ENCODE measurements at places on chromosomes 1 and 21.

GRCh38 chr1:244087611-244088010, 36.5 kb downstream of the ZBTB18 start:
- no peaks in the 10 kb centered on the region for H3K27me3 ChIP-seq
- peaks cover 21% of the 10 kb centered on the region for H3K4me1 ChIP-seq
- H3K36me3 ChIP-seq = no peaks in the 10 kb centered on the region
- H3K27ac ChIP-seq = no peak overlapping the region

GRCh38 chr21:20647607-20648006, 350.6 kb upstream of the NCAM2 start:
- H3K36me3 ChIP-seq = no peaks in the 10 kb centered on the region
- no peak overlapping the region for H3K4me3 ChIP-seq
- no peak for DNase-seq
- H3K27me3 ChIP-seq = no peaks in the 10 kb centered on the region
- no peak overlapping the region for H3K27ac ChIP-seq

DNA sequence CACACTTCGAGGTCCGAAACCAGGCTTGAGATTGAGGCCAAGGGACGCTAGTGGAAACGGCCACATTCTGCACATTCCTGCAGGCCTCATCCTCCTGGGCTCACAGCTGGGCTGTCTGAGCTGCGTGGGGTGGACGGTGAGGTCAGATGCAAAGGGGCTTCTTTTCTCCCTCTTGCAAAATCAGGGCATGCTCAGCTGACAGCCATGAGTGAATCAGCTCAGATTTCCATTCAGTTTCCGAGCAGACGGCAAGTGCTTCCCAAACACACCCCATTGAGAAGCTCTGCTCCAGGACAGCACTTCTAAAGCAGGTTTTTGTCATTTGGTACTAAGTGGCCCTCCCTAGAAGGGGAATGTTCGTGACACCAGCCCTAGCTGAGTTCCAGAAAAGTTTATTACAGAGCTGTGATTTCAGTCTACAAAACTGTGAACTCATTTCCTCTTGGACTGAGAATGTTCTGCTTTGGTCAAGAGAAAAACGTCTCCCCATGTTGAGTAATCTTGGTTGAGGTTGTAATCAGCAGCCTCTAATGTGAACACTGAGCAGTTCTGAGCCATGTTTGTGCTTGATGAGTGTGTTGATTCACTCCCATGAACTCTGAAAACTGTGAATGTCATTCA, 10.0 kb downstream of the PDPN start:
- H3K27ac ChIP-seq = no peak overlapping the region
- no peak overlapping the region for H3K4me3 ChIP-seq
- H3K27me3 ChIP-seq = no peaks in the 10 kb centered on the region
- H3K36me3 ChIP-seq = no peaks in the 10 kb centered on the region
- DNase-seq = no peak

- H3K4me3 ChIP-seq = peak overlapping the region; percentile 82
- no peaks in the 10 kb centered on the region for H3K27me3 ChIP-seq
- H3K4me1 ChIP-seq = peaks cover 8% of the 10 kb centered on the region
- no peaks in the 10 kb centered on the region for H3K36me3 ChIP-seq
- DNase-seq = peak; percentile 46
These were observed 925 bp downstream of the PDE9A start for GRCh38 chr21:42654179-42654912.

DNA sequence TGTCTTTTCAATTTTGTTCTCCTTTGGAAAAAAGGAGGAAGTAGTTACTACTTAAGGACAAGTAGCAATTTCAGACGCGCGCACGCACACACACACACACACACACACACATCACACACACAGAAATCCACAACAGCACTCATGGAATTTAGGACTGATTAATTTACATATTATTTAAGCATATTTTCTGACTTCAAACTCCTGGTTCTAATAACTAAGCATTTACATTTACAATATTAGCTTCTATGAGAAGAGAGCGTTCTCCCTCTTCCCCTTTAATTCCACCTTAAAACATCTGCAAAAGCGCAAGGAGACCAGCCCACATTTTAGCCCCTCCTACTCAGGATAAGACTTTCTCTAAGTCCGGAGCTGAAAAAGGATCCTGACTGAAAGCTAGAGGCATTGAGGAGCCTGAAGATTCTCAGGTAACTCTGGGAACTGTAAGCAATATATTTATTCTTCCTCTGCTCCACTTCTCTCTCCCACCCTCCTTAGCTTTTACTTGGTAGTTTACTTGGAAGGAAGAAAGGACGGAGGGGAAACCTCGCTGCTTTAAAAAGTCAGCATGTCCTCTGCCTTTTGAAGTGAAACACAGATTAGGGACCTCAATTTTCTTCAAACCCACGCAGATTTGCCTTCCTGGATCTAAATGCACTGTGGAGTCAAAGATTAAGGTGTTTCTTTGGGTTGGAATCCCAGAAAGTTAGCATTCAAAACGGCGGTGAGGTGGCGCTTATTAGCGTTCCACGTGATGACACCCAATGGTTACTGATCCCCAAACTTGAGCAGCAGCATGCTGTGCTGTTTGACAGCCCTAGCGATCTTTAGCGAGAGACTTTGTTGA, at the start of gene PLA2G4A:
TSS of gene PLA2G4A (plus strand) at position 339 of the 844 bp plus-strand sequence. CDS start 25,406 bp downstream, outside the sequence.
- no peaks in the 10 kb centered on the region for H3K36me3 ChIP-seq
- no peak within 1 kb of the TSS for H3K27ac ChIP-seq
- no peaks in the 10 kb centered on the region for H3K4me1 ChIP-seq
- DNase-seq = peak; percentile 40
- peak within 1 kb of the TSS; percentile 46 for H3K4me3 ChIP-seq

DNA sequence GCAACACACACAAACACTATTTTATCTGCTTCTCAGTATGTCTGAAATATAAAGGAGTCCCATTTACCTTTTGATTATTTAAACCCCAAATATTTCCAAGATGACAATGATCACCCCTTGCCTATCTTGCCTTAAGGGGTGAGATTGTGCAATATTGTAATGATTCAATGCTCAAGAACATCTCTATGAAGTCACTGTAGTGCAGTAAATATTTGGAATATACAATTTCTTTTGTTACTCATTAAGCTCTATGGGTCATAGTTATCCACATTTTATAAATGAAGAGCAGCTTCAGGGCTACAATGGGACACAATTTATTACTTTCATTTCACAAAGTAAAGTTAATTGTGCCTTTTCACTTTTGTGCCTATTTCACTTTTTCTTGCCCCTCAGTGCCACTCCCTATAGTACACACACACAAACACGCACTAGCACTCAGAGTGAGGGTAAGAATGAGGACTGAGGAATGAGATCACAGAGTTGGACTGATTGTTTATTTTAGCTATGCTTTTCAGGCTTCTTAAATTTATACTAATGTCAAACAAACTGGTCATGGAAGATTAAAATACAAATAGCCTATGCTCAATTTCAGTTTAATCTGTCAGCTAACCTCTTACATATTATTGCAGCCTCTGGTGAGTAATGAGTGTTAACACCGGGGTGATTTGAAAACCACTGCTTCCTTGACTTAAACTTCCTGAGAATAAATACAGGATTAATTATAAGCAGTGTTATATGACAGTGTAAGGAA, 521.0 kb upstream of the B3GALT2 start:
- H3K27ac ChIP-seq = no peak overlapping the region
- no peaks in the 10 kb centered on the region for H3K27me3 ChIP-seq
- no peak overlapping the region for H3K4me3 ChIP-seq
- H3K36me3 ChIP-seq = no peaks in the 10 kb centered on the region

GRCh38 chr21:42101246-42101645, 30.1 kb downstream of the UMODL1 start:
- H3K36me3 ChIP-seq = no peaks in the 10 kb centered on the region
- peak overlapping the region; percentile 88 for H3K27ac ChIP-seq
- H3K4me3 ChIP-seq = no peak overlapping the region
- H3K4me1 ChIP-seq = peaks cover 64% of the 10 kb centered on the region

DNA sequence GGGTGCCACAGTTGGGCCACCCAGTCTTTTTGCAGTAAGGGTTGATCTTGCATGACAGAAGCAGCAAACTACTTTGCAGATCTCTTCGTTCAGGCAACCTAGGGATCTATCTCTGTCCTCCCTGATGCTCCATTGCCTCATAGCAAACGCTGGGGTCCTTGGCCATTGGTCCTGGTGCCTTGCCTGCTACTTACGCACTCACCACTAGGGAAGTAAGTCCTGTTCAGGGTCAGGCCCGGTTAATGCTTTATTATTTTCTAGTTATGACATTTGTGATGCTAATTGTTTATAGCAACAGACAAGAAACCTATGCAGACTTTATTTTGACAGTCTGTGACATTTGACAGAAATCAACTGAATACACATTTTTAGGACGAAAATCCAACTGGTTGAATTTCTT, 326.5 kb upstream of the FMN2 start:
- no peak overlapping the region for H3K27ac ChIP-seq
- no peaks in the 10 kb centered on the region for H3K27me3 ChIP-seq
- H3K4me1 ChIP-seq = no peaks in the 10 kb centered on the region

DNA sequence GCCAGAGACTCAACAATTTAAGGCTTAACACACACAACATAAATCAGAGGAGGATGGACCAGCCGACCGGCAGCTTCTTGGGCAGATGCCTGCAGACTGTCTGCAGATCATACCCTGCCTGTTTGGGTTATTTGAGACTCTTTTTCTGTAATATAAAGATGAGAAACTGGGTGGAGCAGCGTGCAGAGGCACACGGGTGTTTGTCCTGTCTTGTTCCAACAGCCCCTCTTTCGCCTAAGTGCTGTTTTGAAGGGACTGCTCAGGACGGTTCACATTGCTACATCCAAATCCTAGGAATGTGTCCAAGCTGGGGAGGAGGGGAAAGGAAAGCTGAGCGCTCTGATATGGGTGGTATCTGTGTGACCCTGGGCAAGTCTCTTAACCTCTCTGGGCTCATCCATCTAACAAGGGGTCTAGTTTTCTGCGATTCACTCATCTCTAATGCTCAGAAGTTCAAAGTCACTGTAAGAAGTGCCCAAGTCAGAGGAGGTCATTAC, 149.9 kb downstream of the CLIC6 start:
- no peak overlapping the region for H3K4me3 ChIP-seq
- no peak for DNase-seq
- H3K27ac ChIP-seq = no peak overlapping the region

DNA sequence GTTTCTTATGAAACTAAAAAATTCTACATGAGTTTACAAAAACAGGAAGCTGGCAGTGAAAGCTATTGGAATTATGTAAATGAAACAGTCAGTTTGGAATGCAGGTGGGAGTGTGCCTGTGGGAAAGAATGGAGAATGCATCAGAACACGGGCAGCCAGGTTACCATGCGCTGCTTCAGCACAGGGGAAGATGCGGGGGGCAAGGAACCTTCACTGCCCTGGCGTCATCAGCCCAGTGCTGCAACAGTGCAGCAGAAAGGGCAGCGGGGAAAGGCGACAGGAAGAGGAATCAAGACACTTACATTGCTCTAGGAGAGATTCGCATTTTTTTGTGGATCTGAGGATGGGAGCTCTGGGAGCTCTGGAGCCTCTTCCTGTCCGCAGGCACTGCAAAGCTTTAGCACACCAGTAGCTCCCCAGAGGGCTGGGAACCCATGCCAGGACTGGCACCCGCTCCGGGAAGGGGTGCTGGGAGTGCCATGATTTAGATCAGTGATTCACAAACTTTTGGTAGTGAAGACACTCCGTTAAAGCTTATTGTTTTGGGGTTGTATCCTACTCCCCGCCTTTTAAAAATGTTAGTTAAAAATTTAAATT, 64.1 kb upstream of the WDR26 start:
- DNase-seq = no peak
- H3K4me1 ChIP-seq = peaks cover 10% of the 10 kb centered on the region
- H3K36me3 ChIP-seq = no peaks in the 10 kb centered on the region
- no peak overlapping the region for H3K27ac ChIP-seq

GRCh38 chr1:58763214-58763613, 20.6 kb downstream of the JUN start:
- H3K36me3 ChIP-seq = no peaks in the 10 kb centered on the region
- H3K4me1 ChIP-seq = peaks cover 13% of the 10 kb centered on the region
- H3K27ac ChIP-seq = no peak overlapping the region
- H3K4me3 ChIP-seq = no peak overlapping the region
- H3K27me3 ChIP-seq = no peaks in the 10 kb centered on the region

DNA sequence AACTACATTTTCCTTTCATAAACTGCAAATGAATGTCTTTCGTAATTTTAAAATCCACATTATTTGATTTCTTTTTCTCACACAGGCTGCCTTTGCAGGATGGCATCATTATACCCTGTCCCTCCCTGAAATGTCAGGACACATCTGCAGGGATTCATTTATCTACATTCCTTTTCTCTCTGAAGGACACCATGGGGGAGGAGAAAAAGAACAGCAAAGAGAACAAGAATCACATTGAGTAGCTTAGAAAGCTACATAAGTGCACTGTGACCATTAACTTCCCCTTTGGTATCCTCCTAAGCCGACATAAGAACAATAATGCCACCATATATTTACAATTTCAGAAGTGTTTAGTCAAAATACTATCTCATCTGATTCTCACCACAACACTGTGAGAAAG, 129.5 kb downstream of the PIGK start:
- H3K27me3 ChIP-seq = no peaks in the 10 kb centered on the region
- no peaks in the 10 kb centered on the region for H3K4me1 ChIP-seq
- H3K36me3 ChIP-seq = no peaks in the 10 kb centered on the region

GRCh38 chr1:153779781-153780541, 4.8 kb downstream of the SLC27A3 start:
- H3K27me3 ChIP-seq = no peaks in the 10 kb centered on the region
- H3K4me1 ChIP-seq = peaks cover 6% of the 10 kb centered on the region
- no peaks in the 10 kb centered on the region for H3K36me3 ChIP-seq
- no peak for DNase-seq
- no peak overlapping the region for H3K27ac ChIP-seq

DNA sequence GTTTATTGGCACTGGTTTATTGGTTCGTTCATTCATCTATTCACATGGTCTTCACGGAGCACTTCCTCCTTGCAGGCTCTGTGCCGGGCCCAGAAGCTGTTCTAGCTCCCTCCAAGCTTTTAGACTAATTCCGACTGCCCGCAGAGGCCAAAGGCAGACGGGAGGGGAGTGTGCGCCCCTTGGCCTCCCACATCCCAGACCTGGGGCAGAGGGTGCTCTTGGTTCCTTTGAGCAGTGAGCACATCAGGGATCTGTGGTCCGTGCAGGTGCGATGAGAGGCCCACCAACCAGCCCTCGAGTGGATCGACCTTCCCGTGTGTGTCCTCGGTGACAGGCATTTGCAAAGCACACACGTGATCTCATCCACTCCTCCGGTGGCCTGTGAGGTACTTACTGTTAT, 38.7 kb upstream of the TNFRSF1B start:
- H3K36me3 ChIP-seq = no peaks in the 10 kb centered on the region
- H3K27ac ChIP-seq = no peak overlapping the region
- peaks cover 3% of the 10 kb centered on the region for H3K4me1 ChIP-seq

DNA sequence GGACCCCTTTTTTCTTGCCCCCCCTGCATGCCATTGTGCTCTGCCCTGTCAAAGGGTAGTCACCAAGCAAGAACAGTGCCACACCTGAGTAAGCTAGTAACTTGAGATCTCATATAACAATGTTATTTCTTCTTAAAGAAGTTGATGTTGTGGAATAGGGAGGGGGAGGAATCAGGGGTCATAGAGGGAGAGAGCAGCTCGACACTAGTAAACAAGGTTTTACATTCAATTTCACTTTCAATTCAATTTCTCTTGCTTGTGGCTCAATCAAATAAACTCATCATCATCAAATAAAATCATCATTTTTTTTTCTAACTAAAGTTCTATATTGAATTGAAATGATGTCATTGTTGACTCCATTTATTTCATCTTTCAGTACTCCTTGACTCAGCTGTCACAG, 106.4 kb downstream of the CRB1 start:
- no peaks in the 10 kb centered on the region for H3K36me3 ChIP-seq
- no peak overlapping the region for H3K4me3 ChIP-seq
- H3K4me1 ChIP-seq = no peaks in the 10 kb centered on the region
- H3K27me3 ChIP-seq = no peaks in the 10 kb centered on the region

- H3K4me3 ChIP-seq = no peak overlapping the region
- H3K36me3 ChIP-seq = no peaks in the 10 kb centered on the region
- no peaks in the 10 kb centered on the region for H3K4me1 ChIP-seq
- no peak for DNase-seq
- H3K27me3 ChIP-seq = no peaks in the 10 kb centered on the region
These were observed 192.1 kb downstream of the DUSP10 start for GRCh38 chr1:221549815-221550214.
